ENCODE measurements at places on chromosomes 12 and 14.

GRCh38 chr12:20475542-20475941 lies 107.2 kb downstream of the PDE3A start:
- no peaks in the 10 kb centered on the region for H3K27me3 ChIP-seq
- no peaks in the 10 kb centered on the region for H3K36me3 ChIP-seq
- H3K27ac ChIP-seq: peak overlapping the region; percentile 69

DNA sequence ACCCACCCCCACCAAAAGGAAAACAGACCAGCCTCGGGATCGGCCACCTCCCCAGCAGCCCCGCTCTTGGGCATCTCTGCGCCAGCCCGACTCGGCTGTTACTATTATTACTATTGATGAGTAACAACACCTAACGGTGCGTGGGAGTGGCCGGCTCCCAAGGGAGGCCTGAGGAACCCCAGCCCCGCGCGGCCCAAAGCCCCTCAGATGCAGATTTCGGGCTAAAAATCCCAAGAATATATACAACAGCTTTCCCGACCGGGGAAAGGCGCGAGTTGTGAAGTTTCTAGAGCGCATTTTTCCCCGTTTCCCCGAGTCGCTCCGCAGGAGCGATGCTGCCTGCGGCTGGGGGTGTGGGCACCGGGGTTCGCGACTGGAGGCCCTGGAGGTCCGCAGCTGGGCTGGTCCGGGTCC lies 565 bp downstream of the NT5DC3 start:
- H3K27ac ChIP-seq: peak overlapping the region; percentile 93
- no peaks in the 10 kb centered on the region for H3K4me1 ChIP-seq
- no peaks in the 10 kb centered on the region for H3K27me3 ChIP-seq
- no peak for DNase-seq
- H3K36me3 ChIP-seq: no peaks in the 10 kb centered on the region

DNA sequence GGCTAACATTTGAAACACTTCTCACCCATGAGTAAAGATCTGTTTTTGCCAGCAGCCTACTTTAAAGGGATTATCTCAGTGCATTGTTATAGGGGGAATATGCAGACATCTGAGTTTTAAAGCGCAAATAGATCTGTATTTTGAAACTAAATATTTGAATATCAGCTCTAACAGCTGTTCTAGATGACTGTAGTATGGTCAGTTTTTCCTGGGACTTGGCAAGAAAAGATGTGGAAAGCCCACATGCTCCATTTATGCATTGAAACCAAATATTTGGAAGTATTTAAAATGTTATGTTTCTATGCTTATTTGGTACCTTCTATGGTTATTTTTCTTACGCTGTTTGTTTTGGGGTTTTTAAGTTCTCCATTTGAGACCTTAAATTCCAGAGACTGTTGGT lies 41.7 kb downstream of the RIC8B start:
- peaks cover 11% of the 10 kb centered on the region for H3K36me3 ChIP-seq
- H3K4me1 ChIP-seq: no peaks in the 10 kb centered on the region
- no peak overlapping the region for H3K4me3 ChIP-seq
- no peak for DNase-seq
- no peak overlapping the region for H3K27ac ChIP-seq
- no peaks in the 10 kb centered on the region for H3K27me3 ChIP-seq

GRCh38 chr12:33427071-33427470 lies 12.5 kb downstream of the SYT10 start:
- H3K4me1 ChIP-seq: no peaks in the 10 kb centered on the region
- no peak overlapping the region for H3K27ac ChIP-seq
- H3K4me3 ChIP-seq: no peak overlapping the region
- no peak for DNase-seq
- no peaks in the 10 kb centered on the region for H3K27me3 ChIP-seq
- no peaks in the 10 kb centered on the region for H3K36me3 ChIP-seq

GRCh38 chr12:54030889-54031471 lies 1.9 kb upstream of the HOXC5 start:
- peak overlapping the region; percentile 14 for H3K27ac ChIP-seq
- no peaks in the 10 kb centered on the region for H3K4me1 ChIP-seq
- H3K36me3 ChIP-seq: no peaks in the 10 kb centered on the region
- H3K27me3 ChIP-seq: peaks cover 4% of the 10 kb centered on the region
- no peak overlapping the region for H3K4me3 ChIP-seq

DNA sequence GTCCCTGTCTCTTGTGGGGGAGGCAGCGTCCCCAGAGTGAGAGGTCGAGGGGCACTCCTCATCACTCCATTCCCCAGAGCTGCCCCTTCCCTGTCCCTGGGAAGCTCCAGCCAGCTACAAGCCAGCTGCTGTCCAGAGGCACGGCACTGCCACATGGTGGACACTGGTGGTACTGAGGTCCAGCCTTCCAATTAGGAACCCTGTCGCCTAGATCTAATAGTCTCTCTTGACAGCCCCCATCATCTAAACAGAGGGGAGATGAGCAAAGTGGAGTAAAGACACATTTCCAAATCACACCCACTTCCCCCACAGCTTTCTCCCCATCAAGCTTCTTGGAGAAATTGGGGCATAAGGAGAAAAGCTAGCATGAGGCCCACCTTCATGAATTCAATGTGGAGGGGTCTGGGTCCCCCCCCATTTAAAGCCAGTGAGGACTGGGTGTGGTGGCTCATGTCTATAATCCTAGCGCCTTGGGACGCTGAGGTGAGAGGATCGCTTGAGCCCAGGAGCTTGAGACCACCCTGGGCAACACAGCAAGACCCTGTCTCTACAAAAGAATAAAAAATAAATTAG lies 2.1 kb upstream of the INHBE start:
- no peak overlapping the region for H3K4me3 ChIP-seq
- no peaks in the 10 kb centered on the region for H3K27me3 ChIP-seq
- H3K27ac ChIP-seq: peak overlapping the region; percentile 85

DNA sequence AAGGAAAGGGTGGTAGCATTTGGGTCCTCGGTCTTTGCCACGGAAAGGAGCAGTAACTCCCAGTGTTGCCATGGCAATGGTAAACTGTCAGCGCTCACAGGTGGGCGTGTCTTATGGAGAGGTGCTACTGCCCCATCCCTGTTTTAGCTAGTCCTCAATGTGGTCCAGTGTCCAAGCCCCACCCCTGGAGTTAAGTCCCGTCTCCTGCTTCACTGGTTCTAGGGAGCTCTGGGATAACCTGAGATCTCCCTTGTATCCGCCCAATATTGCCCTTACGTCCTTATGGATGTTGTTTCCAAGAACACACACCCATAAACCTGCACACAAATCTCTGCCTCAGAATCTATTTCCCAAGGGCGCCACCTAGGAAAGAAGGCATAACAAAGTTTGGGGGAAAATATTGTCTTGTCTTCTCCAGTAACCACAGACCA lies 64.2 kb downstream of the SPRING1 start:
- no peaks in the 10 kb centered on the region for H3K36me3 ChIP-seq
- no peak for DNase-seq
- no peaks in the 10 kb centered on the region for H3K27me3 ChIP-seq
- no peaks in the 10 kb centered on the region for H3K4me1 ChIP-seq
- H3K4me3 ChIP-seq: no peak overlapping the region
- H3K27ac ChIP-seq: no peak overlapping the region

GRCh38 chr14:70816525-70816924 lies 7.2 kb upstream of the MAP3K9 start:
- no peak overlapping the region for H3K4me3 ChIP-seq
- no peak for DNase-seq
- H3K4me1 ChIP-seq: peaks cover 5% of the 10 kb centered on the region
- H3K27ac ChIP-seq: no peak overlapping the region
- H3K27me3 ChIP-seq: no peaks in the 10 kb centered on the region
- H3K36me3 ChIP-seq: no peaks in the 10 kb centered on the region

GRCh38 chr14:100386121-100386520 lies 63.0 kb downstream of the SLC25A47 start:
- peaks cover 9% of the 10 kb centered on the region for H3K36me3 ChIP-seq
- H3K4me1 ChIP-seq: no peaks in the 10 kb centered on the region
- no peak overlapping the region for H3K4me3 ChIP-seq
- no peak for DNase-seq
- no peaks in the 10 kb centered on the region for H3K27me3 ChIP-seq

DNA sequence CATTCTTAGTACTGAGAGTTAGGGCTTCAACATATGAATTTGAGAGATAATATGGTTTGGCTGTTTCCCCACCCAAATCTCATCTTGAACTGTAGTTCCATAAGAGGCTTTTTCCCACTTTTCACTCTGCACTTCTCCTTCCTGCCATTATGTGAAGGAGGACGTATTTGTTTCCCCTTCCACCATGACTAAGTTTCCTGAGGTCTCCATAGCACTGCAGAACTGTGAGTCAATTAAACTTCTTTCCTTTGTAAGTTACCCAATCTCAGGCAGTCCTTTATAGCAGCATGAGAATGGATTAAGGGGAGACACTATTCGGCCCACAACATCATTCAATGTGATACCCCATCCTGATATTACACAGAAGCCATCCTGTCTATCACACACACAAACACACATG lies 36.8 kb upstream of the ALG10B start:
- no peak overlapping the region for H3K27ac ChIP-seq
- DNase-seq: no peak
- no peak overlapping the region for H3K4me3 ChIP-seq
- H3K36me3 ChIP-seq: no peaks in the 10 kb centered on the region
- no peaks in the 10 kb centered on the region for H3K4me1 ChIP-seq
- H3K27me3 ChIP-seq: no peaks in the 10 kb centered on the region

DNA sequence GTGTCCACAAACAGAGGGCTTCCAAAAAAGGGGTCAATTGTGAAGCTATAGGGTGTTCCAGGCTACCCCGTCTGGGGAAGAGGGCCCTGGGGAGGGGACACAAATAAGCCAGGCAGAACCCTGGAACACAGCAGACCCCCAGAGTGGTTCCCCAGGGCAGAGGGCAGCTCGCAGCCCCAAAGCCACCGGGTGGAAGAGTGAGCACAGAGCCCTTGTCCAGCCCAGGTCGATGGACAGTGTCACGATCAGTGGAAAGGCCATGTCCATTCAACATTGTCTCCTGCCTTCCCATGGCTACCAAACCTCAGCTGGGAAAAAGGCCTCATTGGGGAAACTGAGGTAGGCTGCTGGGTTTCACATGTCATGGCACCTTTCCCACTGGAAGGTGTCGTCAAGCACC lies 131.4 kb downstream of the DICER1 start:
- H3K36me3 ChIP-seq: no peaks in the 10 kb centered on the region
- H3K27ac ChIP-seq: no peak overlapping the region
- H3K4me1 ChIP-seq: no peaks in the 10 kb centered on the region
- no peaks in the 10 kb centered on the region for H3K27me3 ChIP-seq
- no peak for DNase-seq
- H3K4me3 ChIP-seq: no peak overlapping the region

DNA sequence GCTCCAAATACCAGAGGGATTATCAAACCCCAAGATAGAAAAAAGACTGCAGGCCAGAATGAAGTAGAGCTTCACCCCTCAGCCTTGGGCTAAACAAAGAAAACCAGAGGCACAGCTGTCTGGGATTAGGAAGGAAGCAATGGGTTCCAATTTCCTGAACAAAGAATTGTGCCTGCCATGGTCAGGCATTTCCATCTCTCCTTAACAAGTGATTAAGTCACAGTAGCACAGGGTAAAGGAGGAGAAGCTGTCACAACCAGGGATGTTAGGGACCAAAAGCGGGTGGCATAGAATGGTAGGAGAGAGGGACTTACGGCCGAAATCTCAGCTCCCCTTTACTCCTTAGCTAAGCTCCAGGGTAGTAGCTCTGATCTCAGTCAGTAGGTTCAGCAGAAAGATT lies 33.9 kb downstream of the SPTLC2 start:
- H3K36me3 ChIP-seq: no peaks in the 10 kb centered on the region
- H3K27ac ChIP-seq: no peak overlapping the region

DNA sequence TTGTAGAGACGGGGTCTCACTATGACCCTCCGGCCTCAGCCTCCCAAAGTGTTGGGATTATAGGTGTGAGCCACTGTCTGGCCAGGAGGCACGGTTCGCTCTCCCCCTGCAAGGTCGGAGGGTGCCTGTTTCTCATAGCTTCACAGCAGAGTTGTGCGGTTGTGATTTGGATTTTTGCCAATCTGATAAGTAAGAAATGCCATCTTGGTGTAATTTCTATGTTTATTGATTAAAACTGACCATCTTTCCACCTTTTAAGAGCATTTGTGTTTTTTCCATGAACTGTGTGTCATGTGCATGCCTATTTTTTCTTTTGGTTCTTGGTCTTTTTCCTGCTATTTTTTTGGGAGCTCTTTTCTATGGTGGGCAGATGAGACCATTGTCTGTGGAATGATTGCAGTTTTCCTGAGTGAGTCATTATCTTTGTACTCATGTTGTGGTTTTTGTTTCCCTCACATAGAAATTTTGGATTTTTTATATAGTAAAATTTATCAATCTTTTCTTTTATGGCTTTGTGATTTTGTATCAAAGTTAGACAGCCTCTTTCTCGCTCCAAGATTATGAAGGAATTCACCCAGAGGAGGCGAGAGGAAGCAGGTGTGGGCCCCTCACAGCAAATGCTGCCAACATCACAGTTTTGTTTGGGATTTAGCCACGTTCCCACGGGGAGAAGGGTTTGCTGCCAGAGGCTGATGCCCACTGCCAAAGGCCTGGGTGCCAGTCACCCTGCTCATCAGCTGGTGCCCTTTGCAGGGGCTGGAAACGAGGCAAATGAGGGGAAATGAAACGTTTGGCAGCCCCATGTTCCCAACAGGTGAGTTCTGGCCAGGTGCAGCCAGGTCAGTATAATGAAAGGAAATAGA lies 47.2 kb downstream of the RFX4 start:
- H3K27ac ChIP-seq: no peak overlapping the region
- no peak for DNase-seq
- H3K4me3 ChIP-seq: no peak overlapping the region
- H3K4me1 ChIP-seq: no peaks in the 10 kb centered on the region
- no peaks in the 10 kb centered on the region for H3K27me3 ChIP-seq
- no peaks in the 10 kb centered on the region for H3K36me3 ChIP-seq

DNA sequence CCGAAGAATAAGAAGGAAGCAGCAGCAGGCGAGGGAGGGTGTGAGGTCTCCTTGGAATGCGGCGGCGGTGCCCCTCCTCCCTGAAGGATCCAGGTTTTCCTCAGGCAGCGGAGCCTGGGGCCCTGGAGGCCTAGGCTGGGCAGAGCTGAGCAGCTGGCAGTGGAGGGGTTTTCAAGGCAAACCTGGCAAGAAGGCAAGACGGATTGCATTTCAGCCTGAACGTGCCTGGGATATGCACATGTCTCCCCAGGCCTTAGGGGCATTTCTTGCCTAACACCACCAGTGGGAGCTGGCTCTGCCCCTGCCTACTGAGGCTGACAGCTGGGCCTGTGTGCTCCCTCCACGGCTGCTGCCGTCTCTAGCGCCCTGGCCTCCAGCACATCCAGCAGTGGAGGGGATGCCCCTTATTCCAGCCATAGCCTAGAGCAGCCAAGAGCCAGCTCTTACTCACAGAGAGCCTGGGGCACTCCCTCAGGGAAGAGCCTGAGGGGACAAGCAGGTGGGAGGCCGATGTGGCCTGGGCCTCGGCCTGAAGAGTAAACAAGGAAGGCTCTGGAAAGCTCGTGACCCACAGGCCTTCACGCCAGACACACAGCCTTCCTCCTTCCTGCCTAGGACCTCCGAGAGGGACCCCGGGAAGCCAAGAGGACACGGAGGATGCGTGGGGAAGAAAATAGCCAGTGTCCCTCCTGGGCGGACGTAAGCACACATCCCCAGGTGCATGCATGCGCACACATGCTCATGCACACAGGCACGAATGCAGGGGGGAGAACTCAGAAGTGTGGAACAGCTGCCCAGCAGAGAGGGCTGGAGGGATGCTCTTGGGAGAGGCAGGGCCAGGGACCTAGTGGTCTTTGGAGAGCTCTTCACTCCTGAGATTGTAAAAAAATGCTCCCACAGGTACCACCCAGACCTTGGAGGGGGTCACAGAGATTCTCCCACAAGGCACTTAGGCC lies 23.0 kb upstream of the EIF2B2 start:
- no peaks in the 10 kb centered on the region for H3K36me3 ChIP-seq
- H3K27ac ChIP-seq: peak overlapping the region; percentile 95
- no peaks in the 10 kb centered on the region for H3K27me3 ChIP-seq

- peak overlapping the region; percentile 90 for H3K27ac ChIP-seq
- H3K4me1 ChIP-seq: peaks cover 10% of the 10 kb centered on the region
- DNase-seq: no peak
- peak overlapping the region; percentile 96 for H3K4me3 ChIP-seq
- H3K36me3 ChIP-seq: no peaks in the 10 kb centered on the region
Observed at GRCh38 chr12:40106202-40106533, 287 bp upstream of the SLC2A13 start.

Measured in ascending aorta (tissue), 2 donors.